ENCODE measurements at places on chromosomes 11 and 22. TPM values are rescaled to one million over a fixed set of nuclear protein-coding genes. Genes with fewer than 3 reads are reported as not detected.

The CCDC81 gene
- 4.8 TPM for total RNA-seq

The NAALAD2 gene
- total RNA-seq, result 1.6 TPM

The P2RX6 gene
- 2.1 TPM for total RNA-seq

The EHD1 gene
- total RNA-seq, result 73.4 TPM

The MUC6 gene
- total RNA-seq, result 0.09 TPM
